Nephron progenitor cell (in vitro differentiated cells): ENCODE measurements at places on chromosomes 12 and 14.

DNA sequence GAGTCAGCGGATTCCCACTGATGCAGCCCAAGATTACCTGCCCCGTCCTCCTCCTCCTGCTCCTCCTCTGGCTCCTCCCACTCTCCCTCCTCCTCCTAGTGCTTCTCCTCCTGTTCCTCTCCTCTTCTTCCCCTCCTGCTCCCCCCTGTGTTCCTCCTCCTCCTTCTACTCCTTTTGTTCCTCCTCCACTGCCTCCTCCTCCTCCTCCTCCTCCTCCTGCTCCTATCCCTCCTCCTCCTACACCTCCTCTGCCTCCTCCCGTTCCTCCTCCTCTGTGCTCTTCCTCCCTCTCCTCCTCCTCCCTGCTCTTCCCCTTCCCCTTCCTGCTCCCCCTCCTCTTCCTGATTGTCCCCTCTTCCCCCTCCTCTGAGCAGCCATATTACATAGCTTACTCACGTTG lies 141.3 kb downstream of the CACNA1C start:
- no peak for DNase-seq

- DNase-seq = no peak
These were observed 32.2 kb downstream of the SMUG1 start for GRCh38 chr12:54156578-54156977.

GRCh38 chr12:30967026-30967425 lies 40.5 kb downstream of the TSPAN11 start:
- no peak for DNase-seq

DNA sequence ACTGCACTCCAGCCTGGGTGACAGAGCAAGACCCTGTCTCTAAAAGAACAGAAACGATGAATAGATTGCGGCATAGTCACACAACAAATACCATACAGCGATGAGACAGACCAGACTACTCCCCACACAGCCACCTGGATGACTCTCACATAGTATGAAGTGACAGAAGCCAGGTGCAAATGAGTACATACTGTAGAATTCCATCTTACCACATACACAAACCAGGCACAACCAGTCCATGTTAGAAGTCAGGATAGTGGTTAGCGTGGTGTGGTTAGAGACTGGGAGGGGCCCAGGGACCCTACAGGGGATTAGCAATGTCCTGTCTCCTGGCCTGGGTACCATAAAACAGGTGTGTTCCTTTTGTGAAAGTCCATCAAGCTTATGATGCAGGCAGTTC lies 53.8 kb downstream of the FAM222A start:
- DNase-seq = no peak

GRCh38 chr14:58430156-58430555 lies 2.6 kb downstream of the KIAA0586 start:
- DNase-seq = no peak

DNA sequence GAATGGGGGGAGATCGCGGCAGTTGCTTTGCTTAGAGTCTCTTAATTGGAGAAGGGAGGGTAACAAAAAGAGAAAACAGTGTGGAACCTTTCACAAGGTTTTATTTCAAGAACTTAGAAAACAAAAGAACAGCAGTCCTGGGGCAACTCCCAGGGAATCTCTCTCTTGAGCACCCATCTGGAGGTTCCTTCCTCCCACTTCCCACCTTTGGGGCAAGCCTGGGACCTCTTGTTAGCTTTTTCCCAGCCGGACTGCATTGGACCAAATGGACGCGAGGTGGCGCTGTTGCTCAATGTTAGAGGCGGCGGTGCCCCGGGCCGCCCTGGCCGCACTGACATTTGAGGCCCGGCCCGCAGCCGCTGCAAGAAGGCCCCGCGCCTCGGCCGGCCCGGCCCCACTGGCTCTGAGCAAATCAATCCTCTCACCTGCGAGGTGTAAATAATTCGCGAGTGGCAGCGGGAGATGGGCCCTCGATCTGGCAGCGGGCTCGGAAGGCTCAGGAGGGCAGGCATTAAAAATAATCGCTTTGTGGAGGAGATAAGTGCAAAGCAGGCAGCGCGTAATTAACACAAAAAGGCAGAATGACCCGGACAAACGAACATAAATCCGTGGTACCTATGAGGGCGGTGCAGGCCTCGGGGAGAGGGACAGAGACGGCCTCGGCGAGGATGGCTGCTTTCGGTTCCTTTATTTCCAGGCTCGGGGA lies 2.8 kb upstream of the HOXC8 start:
- peak; percentile 97 for DNase-seq

DNA sequence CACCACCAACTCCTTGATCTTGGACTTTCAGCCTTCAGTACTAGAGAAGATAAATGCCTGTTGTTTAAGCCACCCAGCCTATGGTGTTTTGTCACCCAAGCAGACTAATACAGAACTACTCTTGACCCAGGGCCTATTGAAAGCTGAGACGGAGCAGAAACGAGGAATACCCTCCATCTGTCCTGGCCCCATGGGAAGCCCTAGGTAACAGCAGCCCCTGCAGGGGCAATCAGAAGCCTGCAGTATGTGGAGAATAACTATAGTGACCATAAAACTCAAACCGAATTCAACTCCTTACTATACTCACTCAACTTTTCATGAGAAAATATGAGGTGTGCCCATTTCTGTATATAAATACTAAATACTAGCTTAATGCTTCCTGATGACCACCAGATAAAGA lies 307.4 kb downstream of the NUAK1 start:
- no peak for DNase-seq

- DNase-seq = no peak
These were observed 64.9 kb upstream of the PCED1B start for GRCh38 chr12:47014474-47014873.

- peak; percentile 26 for DNase-seq
These were observed 106.1 kb downstream of the PAX9 start for GRCh38 chr14:36767603-36768281.

DNA sequence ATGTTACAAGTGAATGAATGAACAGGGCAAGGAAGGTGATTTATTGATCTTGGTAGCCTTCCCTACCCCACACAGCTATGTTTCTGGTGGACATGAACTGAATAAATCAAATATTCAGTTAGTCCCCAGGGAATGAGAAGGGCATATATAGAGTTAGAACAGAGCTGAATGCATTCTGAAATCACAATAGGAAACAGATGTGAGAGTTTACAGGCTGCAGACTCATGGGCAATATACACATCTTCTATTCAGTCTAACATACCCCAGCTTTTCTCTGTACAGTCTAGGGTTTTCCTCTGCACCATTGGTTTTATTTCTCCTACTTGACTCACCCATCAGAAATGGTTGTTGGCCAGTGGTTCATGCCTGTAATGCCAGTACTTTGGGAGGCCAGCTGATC lies 7.3 kb upstream of the STX2 start:
- DNase-seq = no peak

DNA sequence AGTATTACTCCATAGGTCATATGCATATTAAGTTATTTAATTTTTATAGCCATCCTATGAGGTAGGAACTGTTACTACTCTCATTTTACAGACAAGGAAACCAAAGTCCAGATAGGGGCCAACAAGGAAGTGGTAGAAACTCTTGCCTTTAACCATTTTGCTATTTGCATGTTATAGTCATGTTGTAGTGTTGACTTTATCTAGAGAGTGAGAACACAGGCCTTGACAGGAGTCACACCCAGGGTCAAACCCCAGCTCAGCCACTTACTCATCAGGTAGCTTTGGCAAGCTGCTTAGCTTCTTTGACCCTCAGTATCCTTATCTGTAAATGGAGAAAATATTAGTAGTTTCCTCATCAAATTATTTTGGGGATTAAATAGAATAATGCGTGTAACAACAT lies 156.2 kb downstream of the CAND1 start:
- DNase-seq = no peak

- DNase-seq = no peak
These were observed 5.6 kb upstream of the HEBP1 start for GRCh38 chr12:13005649-13006048.

DNA sequence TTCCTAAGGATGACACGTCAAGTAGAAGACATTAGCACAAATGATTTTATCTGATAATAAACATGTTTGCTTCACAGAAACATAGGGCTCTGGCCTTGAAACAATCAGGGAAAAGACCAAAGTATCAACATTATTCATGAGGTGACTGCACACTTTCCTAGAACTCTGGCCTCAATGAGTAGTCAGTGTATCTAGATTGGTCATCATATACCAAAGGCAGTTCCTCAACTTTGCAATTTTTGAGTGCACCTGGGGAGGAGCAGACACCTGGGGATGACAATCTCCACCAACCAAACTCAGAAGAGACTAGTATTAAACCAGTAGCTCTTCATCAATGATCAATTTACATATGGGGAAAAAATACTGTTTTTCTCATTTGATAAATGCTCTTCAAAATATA lies 4.5 kb downstream of the EDDM3A start:
- DNase-seq = no peak

DNA sequence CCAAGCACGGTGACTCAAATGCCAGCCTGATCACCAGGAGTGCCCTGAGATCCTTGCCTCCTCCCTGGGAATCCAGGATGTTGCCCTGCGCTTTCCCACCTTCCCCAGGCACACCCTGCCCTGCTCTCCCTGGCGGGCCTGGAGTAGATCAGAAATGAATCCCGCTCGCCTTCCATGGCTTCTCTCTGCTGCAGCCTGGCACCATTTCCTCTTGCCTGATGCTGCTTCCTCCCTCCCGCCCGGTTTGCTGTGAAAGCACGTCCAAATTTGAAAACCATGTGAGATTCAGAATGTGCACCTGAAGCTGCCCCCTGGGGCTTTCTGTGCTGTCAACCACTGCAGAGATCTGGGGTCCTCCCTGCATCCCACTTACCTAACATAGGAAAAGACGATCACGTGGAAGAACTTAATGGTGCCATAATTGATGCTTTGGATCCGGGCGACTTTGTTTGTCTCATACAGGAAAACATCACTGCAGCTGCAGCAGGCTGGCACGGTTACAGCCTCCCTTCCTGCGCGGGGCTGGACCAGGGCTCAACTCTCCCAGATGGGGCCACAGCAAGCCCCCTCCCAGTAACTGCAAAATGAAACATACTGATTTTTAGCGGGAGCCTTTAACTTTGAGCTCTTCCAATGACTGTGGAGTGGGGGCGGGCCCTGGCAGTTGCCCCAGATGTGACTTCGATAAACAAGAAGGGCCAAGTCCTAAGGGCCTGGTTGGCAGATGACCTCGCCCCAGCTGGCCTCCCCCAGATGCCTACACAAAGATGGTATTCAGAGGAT lies 24.9 kb upstream of the C12orf76 start:
- no peak for DNase-seq

- DNase-seq = no peak
These were observed 1.1 kb downstream of the BTBD6 start for GRCh38 chr14:105249182-105250007.

DNA sequence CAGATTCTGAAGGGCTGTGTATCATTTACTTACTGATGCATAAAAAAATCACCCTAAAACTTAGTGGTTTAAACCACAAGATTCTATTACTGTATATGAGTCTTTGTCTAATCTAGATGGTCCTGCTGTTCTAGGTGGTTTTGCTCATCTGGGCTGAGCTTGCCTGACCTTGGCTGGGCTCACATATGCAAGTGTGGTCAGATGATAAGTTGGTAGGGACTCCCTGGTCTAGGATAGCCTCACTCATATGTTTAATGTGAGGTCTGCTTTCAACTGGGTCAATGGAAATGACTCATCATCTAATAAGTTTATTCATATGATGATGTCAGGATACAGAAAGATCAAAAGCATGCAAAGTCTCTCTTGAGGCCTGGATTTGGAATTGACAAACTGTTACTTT lies 887.8 kb downstream of the TRHDE start:
- no peak for DNase-seq

DNA sequence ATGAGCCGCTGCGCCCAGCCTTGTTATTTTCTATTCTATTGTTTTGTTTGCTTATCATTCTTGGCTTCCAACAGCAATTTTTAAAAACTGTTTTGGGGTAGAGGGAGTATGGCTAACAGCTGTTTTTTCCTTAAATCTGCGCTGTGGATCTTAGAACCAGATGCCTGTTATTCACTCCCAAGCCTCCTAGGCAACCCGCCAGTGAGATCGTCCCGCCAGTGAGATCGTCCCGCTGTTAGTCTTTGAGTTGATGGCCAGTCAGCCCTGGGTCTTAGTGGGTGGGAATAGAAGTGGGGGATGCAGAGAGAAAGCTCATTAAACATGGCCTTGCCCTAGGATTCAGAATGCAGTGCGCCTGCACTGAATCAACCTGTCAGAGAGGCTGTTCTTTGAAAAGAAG lies 67.3 kb upstream of the BICD1 start:
- peak; percentile 27 for DNase-seq

GRCh38 chr12:107152315-107152714 lies 59.0 kb upstream of the CRY1 start:
- DNase-seq = no peak

- no peak for DNase-seq
These were observed 68.8 kb upstream of the NOS1 start for GRCh38 chr12:117430246-117430645.

DNA sequence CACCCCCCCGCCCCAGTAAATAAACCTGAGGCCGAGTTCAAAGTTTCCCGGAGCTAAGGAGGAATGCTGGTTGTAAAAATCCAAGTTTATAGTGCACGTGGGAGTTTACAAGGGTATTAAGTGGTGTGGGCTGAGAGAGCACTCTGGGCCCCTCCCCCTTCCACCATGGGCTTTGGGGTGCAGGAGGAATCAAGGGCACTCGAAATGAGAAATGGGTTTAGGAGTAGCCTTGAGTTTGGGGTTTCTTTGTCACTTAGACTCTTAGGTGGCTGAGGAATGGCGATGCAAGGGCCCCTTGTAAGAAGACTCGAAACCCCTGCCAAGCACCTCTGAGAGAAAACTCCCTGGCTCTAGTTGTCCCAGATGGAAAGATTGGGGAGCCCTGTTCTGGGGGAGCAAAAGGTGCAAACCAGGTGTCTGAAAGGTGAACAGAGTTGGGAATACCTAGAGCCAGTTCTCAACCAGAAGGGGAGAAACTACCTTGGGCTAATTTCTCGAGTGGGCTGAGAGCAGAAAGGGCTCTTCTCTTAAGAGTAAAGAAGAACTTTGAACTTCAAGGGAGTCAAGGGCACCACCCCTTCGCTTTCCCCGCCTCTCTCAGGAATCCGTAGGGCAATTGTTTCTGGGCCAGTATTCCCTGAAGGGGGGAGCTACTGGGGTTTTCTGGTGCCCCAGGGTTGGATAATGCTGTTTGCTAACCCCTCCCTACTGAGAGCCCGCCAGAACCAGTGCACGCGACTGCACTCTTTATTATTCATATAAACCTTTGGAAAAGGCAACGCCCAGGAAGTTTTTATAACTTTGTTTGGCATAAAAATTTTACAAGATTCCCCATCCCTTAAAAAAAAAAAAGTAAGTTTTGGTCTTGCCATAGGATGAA lies 4.0 kb upstream of the HOTAIR start:
- DNase-seq = no peak

DNA sequence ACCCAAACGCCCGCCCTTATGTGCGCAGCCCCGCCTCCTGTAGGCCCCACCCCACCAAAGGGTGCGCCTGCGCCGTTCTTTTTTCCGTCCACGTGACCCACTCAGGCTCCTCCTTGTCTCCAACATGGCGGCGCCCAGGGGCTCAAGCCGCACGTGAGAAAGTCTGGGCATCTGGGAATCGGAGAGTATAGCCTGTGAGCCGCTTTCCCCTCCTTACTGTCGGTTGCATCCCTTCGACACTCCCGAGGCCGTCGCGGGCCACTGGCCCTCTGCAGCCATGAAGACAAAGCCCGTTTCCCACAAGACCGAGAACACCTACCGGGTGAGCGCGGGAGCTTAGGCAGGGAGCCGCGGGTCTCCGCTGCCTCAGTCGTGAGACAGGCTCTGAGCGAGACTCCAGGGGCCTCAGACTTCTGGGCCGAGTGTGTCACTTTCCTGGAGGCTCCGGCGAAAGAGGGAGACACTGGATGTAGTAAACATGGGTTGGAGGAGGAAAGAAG lies at the start of gene UTP20:
TSS of gene UTP20 (plus strand) at position 100 of the 500 bp plus-strand sequence. CDS start at position 278, 178 bp downstream.
- DNase-seq = peak; percentile 94
